ENCODE measurements at places on chromosomes 11 and 22.

DNA sequence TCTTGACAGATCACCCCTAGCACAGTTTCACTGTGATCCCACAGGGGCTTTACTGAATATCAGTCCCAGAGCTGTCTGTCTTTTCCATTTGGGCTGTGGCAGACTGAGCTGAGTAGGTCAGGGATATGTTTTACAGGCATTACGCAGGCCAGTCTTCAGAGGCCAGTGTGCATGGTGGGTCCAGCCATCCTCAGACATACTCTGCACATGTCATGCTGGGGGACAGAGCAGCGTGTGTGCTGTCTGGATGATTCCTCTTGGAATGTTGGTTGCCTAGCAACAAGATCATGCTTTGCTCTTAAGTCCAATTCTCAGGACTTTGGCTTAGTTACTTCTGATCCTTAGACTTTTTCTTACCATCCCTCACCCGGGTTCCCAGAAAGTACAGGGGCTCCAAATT lies 736.5 kb downstream of the DLG2 start:
- no peak for DNase-seq

DNA sequence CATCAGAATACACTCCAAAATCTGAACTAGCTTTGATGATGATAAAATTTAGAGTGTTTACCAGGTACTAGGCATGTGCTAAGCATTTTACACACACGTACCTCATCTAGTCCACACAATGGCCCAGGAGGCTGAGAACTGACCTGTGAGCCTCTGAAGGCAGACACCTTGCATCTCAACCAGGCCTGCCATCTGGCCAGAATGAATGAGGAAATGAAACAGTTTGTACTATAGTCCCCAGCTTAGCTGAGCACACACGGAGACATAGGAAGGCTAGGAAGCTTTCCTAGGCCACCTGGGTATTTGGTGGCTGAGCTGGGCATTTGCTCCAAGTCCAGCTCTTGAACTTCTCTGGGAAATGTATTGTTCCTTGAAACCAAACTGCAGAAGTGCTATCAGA lies 6.9 kb upstream of the SHANK3 start:
- DNase-seq = no peak

GRCh38 chr22:30312053-30312452 lies 14.7 kb downstream of the TBC1D10A start:
- no peak for DNase-seq

GRCh38 chr11:95092549-95093324 lies 3.1 kb downstream of the ENDOD1 start:
- no peak for DNase-seq

GRCh38 chr11:119341222-119342022 lies 739 bp upstream of the C1QTNF5 start:
- no peak for DNase-seq

- DNase-seq = no peak
Measured at GRCh38 chr11:74283580-74284180, 27.8 kb downstream of the P4HA3 start.

DNA sequence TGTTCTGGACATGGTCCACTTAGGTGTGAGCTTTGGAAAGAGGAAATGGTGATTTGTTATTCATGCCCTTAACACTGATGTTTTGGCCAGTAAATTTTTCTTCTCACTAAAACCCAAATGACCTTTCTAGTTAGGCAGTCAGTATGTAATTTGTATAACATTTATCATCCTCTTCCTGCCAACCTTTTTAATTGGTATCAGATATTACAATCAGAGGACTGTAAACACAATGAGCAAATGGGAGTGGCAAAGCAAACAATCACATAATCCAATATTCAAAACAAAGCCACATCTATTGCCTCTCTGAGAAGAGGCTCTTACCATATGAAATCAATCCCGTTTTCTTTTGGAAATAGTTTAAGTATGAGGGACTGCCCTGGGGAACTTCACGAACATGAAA lies 49.1 kb downstream of the BBOX1 start:
- no peak for DNase-seq

- DNase-seq = no peak
Measured at GRCh38 chr11:47857892-47858543, 9.9 kb upstream of the NUP160 start.

GRCh38 chr11:108965306-108966001 lies 300.6 kb downstream of the DDX10 start:
- no peak for DNase-seq

GRCh38 chr22:27462190-27462589 lies 339.4 kb downstream of the MN1 start:
- DNase-seq = no peak

DNA sequence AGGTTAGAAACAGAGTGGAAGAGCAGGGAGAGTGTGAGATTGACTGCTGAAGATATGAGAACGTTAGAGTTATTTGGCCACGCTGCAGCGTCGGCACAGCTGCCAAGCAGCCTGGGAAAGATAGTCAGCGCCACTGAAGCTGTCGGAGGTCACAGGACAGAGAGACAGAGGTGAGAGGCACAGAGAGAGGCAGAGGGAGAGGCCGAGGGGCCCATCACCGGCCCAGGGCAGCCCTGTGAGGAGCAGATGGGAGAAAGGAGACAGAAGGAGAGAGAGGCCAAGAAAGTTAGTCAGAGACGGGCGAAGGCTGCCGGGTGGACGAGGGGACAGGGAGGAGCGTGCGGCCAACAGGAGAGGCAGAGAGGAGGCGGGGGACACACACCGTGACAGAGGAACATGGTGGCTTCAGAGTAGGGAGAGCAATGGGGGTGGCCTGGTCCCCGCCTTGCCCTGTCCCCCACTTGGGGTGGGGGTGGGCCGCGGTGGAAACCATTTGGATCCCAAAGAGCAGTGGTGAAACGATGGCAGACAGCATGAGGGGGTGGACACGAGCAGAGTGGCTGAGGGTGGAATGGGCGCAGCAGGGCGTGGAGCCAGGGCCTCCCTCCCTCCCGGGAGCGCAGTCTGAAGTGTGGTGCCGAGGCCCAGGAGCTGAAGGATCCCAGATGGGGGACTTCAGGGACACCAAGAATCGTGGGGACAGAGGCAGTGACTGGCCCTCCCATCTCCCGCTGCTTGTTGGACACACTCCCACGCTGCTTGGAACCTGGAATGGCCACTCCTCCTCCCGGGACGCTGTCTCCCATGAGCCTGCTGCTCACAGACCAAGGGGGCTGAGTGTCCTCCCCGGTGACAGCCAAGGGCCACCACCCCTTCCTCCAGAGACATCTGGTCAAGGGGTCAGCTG lies 26.6 kb downstream of the LRRC10B start:
- no peak for DNase-seq
